Thyroid gland (tissue), 4 donors: ENCODE measurements at places on chromosomes 3 and 15.

- DNase-seq = no peak
Observed at GRCh38 chr3:61331929-61332552, 80.8 kb upstream of the FHIT start.

- no peak for DNase-seq
Observed at GRCh38 chr3:115930922-115931321, 307.6 kb downstream of the GAP43 start.

DNA sequence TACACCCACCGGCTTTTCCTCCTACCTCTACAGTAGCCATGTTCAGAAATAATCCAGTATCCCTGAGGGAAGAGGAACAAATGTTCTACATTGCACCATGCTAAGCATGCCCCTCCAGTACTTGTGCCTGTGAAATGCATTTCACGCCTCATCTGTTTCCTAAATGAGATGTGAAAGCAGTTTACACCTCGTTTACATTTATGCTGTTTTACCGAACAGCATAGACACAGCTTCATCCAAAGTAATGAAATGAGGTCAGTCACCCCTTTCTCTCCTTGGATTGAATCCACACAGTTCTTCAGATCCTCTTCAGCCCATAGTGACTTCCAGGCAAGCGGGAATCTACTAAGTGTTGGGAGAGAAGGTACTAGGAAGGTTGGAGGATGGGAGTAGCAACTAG lies 514.3 kb downstream of the PDCD6IP start:
- no peak for DNase-seq

DNA sequence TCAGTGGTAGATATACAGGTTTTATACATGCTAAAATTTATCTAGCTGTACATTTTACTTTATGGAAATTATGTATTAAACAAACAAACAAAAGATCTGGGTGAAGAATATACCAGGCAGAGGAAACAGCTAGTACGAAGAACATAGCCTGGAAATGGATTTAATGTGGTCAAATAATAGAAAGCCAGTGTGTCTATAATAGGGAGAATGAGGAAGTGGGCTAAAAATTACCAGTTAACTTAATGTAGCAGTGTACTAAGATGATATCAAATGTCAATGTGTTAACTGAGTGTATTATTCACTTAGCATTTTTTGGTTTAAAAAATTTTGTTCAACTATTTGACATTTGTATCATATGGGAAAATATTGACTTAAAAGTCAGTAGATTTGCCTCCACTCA lies 22.8 kb upstream of the SLC15A2 start:
- no peak for DNase-seq

- DNase-seq = no peak
Observed at GRCh38 chr3:114722530-114722929, 424.6 kb downstream of the ZBTB20 start.

DNA sequence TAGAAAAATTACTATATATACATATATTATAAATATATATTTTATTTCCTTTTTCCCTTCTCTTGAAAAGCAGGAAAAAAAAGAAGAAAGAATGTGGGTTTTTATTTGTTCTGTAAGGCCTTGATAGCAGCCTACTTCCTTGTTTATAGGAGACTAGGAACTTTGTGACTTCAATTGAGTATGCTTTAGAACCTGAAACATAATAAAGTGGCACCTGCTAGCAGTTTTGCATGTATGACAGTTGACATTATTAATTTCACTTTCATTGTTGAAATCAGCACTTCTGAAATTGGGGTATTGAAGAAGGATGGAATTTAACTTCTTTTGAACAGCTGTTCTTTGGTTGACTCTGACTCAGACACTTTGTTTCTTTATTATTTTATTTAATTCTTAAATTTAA lies 56.9 kb downstream of the GLCE start:
- no peak for DNase-seq

GRCh38 chr3:78736863-78737262 lies 1030.9 kb downstream of the ROBO1 start:
- no peak for DNase-seq

DNA sequence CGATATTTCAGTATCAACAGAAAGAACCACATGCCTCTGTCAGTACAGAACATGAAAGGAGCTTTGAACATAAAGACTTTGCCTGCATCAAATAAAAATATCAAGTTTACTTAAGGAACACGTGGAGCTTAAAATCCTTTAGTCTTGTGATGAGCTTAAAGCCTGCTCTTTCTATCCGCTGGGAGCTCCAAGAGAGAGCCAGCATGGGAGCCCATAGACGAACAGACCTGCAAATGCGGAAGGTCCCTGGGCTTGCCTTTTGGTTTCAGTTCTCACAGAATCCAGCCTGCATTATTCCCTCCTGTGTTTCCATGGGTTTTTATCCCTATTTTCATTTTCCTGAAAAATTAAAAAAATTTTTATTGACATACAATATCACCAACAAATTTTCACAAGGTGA lies 530.6 kb upstream of the RGMA start:
- no peak for DNase-seq

DNA sequence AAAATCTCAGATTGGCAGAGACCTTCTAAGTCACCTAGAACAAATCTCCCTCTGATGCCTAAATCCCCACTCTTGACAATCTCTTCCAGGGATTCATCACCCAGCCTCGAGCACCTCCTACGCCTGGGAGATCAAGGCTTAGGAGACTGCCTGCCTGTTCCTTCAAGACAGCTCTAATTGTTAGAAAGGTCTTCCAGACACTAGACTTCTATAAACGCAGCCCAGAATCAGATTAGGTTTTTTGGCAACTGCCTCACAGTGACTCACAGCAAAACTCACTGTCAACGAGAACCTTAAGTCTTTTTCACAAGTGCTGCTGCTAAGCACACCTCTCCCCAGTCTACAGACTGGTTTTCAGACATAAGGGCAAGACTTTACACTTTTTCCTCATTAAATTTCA lies 23.1 kb downstream of the SRGAP3 start:
- DNase-seq = peak; percentile 15

- DNase-seq = no peak
Observed at GRCh38 chr15:68488966-68489365, 57.0 kb upstream of the ITGA11 start.

DNA sequence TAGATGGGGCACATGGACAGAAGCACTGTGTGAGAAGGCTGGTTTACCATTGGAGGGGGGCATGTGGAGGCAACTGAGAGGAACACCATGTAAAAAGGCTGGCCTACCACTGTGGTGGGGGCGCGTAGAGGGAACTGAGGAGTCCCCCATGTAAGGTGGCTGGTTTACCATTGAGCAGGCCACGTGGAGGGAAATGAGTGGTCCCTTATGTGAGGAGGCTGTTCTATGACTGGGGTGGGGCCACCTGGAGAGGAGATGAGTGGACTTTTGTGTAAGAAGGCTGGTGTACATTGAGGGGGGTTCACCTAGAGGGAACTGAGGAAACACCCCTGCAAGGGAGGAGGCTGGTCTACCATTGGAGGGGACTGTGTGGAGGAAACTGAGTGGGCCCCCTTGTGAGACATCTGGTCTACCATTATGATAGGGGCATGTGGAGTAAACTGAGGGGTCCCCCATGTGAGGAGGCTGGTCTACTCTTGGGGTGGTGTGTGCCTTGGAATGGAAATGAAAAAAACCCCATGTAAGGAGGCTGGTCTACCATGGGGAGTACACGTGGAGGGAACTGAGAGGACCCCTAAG lies 156.9 kb downstream of the FBLN2 start:
- DNase-seq = no peak

DNA sequence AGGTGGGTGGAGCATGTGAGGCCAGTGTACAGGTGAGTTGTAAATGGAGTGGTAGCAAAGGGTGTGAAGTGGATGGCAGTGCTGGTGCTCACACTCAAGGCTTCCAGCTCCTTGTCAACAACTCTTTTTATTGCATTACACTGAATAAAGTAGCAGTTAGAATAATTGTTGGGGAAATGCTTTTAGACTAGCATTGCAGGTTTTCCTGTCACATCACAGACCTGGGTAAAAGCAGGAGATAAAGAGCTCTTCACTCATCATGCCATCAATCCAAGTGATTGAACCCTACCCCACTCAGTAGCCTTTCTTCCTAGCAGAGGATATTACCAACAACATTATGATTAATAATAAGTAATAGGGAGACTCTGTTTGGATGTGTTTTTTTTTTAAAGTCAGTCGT lies 81.6 kb downstream of the CDIN1 start:
- DNase-seq = no peak

DNA sequence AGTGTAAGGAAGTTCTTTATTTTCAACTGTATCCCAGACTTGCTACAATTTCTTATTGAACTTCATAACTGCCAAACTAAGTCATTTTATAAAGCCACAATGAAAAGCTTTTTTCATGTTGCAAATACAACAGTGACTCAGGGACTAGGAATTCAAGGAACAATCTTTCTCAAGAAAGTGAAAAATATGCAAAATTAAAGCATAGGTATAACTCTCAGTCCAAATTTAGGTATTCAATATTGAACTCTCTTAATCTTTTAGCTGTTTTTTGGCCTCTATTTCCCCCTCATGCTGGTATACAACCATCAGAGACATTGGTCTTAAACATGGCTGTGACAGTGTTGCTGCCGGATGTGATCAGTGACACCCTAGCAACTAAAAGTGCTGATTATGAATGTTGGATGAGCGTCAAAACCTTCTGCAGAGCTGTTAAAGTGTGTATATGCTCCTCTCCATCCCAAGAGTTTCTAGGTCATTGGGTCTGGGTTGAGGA lies 476.9 kb downstream of the ZNF385D start:
- no peak for DNase-seq

DNA sequence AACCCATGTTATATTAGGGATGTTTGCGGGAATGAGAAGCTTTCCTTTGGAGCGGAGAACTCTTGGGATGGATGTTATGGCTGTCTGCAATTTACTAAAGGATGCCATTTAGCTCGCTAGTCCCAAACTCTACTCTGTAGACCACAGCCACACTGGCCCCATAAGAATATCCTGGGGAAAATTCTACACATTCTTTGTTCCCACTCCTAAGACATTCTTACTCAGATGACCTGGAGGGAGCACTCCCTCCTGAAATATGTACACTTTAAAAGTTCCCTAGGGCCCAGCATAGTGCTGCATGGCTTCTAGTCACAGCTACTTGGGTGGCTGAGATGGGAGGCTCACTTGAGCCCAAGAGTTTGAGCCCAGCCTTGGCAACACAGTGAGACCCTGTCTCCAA lies 288.7 kb upstream of the RORA start:
- no peak for DNase-seq

GRCh38 chr3:118550122-118550521 lies 484.5 kb downstream of the IGSF11 start:
- DNase-seq = no peak

DNA sequence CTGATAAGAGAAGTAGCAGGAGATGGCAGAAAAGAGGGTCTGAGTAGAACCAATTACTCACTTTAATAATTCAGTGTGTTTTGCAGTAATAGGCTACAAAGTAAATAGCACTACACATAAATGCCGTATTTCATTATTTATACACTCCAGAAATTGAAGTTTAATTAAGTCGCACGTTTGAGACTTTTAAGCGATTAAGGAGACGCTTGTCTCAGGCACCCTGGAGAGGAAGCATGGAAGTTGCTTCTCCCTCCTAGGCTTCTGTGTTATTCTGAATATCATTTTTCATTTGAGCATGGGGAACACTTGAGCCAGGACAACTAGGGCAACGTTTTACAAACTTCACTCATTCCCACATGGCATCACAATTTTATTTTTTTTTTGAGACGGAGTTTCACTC lies 12.2 kb downstream of the GXYLT2 start:
- no peak for DNase-seq

DNA sequence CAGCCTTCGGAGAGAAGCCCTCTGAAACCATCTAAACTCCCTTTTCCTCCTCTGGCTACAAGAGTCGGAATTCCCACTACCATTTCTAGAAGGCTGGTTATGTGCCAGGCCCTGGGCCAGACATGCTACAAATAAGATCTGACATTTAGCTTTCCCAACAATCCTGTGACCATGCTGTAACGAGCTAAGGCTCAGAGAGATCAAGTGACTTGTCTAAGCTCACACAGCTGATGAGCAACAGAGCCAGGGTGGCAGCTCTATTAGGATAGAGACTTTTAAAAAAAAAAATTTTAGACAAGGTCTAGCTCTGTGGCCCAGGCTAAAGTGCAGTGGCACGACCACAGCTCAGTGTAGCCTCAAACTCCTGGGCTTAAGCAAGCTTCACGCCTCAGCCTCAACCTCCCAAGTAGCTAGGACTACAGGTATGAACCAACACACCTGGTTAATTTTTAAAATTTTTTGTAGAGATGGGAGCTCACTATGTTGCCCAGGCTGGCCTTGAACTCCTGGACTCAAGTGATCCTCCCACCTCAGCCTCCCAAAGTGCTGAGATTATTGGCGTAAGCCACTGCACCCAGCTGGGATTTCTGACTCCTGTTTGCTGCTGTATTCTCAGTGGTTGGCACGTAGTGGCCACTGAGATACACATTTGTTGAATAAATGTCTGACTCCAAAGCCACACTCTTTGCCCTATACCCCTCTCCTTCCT lies 34.6 kb downstream of the LSM3 start:
- no peak for DNase-seq

- no peak for DNase-seq
Observed at GRCh38 chr3:152309535-152310307, 41.0 kb downstream of the MBNL1 start.

GRCh38 chr15:60370105-60370868 lies 27.5 kb downstream of the ANXA2 start:
- DNase-seq = no peak

DNA sequence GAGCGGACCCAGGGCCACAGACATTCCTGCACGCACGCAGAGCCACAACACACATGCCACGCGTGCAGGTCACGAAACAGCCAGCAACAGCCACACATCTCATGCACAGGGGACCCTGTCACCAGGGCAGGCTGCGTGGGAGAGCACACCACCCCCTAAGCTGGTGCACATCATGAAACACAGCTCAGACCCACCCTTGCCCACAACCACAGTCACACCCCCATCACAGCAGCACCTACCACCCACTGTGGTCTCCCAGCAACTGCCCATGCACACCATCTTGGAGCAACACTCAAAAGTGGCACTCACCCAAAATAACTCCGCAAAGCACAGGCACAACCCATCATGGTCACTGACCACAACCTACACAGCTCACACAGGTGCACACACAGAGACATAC lies 75.7 kb downstream of the OCA2 start:
- DNase-seq = no peak

GRCh38 chr3:185813691-185814215 lies 11.1 kb downstream of the IGF2BP2 start:
- DNase-seq = no peak

DNA sequence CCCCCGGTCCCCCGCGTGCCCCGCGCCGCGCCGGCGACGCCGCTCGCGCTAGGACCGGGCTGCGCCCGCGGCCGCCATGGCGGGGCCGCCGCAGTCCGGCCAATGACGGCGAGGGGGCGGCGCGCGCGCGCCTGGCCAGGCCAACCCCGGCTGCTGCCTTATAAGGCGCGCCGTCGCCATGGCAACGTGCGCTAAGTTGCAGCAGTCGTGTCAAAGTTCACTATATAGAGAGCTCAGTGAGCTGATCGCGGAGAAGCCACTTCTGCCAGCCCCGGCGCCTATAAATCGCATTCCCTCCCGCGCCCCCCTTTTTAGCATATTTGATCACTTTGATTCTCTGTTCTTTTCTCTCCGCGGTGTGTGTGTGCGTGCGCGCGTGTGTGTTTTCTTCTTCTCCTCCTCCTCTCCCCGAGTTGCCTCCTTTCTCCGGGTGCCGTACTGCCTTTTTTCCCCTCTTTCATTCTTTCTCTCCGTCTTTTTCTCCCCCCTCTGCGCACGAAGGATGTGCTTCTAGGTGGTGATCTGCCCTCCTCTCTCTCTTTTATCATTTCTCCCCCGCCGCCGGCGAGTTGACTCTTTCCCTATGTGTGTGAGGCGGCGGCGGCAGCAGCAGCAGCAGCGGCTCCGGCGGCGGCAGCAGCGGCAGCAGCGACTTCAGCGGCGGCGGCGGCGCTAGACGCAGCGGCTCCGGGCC lies at the start of gene NR2F2:
NR2F2 (plus strand) TSS at position 251 of the 694 bp plus-strand sequence. CDS start 1,406 bp downstream, outside the sequence.
- DNase-seq = peak; percentile 97

- DNase-seq = no peak
Observed at GRCh38 chr3:11560746-11561145, 83.0 kb downstream of the VGLL4 start.
